Stomach (tissue), 19 donors: ENCODE measurements at places on chromosomes 3 and 15.

- peak; percentile 44 for DNase-seq
- no peak overlapping the region for H3K27ac ChIP-seq
- H3K27me3 ChIP-seq: no peaks in the 10 kb centered on the region
- H3K36me3 ChIP-seq: no peaks in the 10 kb centered on the region
- H3K4me3 ChIP-seq: no peak overlapping the region
- H3K4me1 ChIP-seq: peaks cover 9% of the 10 kb centered on the region
These were observed 42.7 kb downstream of the THBS1 start for GRCh38 chr15:39623529-39623931.

- H3K36me3 ChIP-seq: no peaks in the 10 kb centered on the region
- H3K4me1 ChIP-seq: peaks cover 35% of the 10 kb centered on the region
- peak overlapping the region; percentile 32 for H3K27ac ChIP-seq
- peak; percentile 66 for DNase-seq
- H3K4me3 ChIP-seq: no peak overlapping the region
- no peaks in the 10 kb centered on the region for H3K27me3 ChIP-seq
These were observed 315.0 kb downstream of the OXSM start for GRCh38 chr3:26104851-26105251.

GRCh38 chr3:38163117-38163840 is 2.1 kb upstream of the OXSR1 start:
- peaks cover 18% of the 10 kb centered on the region for H3K4me1 ChIP-seq
- no peak overlapping the region for H3K27ac ChIP-seq
- DNase-seq: peak; percentile 47
- H3K27me3 ChIP-seq: no peaks in the 10 kb centered on the region

- H3K36me3 ChIP-seq: no peaks in the 10 kb centered on the region
- H3K27ac ChIP-seq: no peak overlapping the region
- peaks cover 52% of the 10 kb centered on the region for H3K4me1 ChIP-seq
- DNase-seq: no peak
- no peak overlapping the region for H3K4me3 ChIP-seq
- no peaks in the 10 kb centered on the region for H3K27me3 ChIP-seq
These were observed 21.2 kb upstream of the SMAD3 start for GRCh38 chr15:67043939-67044771.

DNA sequence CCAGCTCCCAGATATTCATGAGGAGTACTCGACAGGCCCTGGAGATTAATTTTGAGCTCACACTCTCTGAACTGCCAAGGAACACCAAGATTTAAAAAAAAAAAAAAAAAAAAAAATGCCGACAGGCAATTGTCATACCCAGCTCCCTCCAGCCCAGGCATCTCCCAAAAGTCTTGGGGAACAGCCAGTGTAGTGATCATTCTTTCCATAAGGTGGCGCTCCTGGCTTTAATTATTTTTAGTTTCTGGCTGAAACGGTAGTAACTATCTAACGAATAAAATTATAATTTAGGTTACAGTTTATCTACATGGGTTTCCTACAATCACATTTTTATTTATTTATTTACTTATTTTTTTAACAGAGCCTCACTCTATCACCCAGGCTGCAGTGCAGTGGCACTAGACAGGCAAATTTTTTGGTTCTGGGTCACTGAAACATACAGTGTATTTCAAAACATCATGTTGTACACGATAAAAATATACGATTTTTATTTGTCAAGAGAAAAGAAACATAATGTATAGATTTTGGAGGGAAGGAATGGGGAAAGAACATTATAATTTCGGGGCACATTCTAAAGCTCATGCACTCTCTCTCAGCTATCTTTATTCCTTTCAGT is 157.3 kb downstream of the ADAMTS9 start:
- no peak overlapping the region for H3K27ac ChIP-seq
- H3K27me3 ChIP-seq: no peaks in the 10 kb centered on the region
- peaks cover 11% of the 10 kb centered on the region for H3K36me3 ChIP-seq
